Mammary epithelial cell (primary cell): ENCODE measurements at places on chromosomes 2 and 18. TPM values are rescaled to one million over a fixed set of nuclear protein-coding genes. Genes with fewer than 3 reads are reported as not detected.

CNGA3 gene
- total RNA-seq = not detected in 2 replicates

CETN1 gene
- not detected in 2 replicates for total RNA-seq

NEU4 gene
- not detected for total RNA-seq

SPATA3 gene
- not detected in 2 replicates for total RNA-seq

LOXHD1 gene
- total RNA-seq = not detected in 2 replicates

DNA sequence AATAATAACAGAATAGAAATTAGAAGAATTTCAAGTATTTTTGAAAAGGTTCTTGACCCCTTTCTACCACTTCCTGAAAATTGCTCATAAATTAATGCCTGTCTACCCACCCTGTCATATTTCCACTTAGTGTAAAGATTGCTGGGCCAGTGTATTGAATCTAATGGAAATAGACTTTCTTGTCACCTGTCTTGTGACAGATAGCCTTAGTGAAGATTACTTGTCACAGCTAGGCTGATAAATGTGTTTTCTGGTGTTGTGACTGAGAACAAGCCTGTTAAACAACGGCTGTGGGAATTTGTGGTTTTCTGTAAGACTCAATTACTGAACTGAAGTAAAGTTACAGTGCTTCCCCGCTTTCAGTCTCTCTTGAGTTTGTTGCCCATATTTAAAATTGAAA is 37.0 kb downstream of the PIK3C3 start:
- DNase-seq = no peak

DNA sequence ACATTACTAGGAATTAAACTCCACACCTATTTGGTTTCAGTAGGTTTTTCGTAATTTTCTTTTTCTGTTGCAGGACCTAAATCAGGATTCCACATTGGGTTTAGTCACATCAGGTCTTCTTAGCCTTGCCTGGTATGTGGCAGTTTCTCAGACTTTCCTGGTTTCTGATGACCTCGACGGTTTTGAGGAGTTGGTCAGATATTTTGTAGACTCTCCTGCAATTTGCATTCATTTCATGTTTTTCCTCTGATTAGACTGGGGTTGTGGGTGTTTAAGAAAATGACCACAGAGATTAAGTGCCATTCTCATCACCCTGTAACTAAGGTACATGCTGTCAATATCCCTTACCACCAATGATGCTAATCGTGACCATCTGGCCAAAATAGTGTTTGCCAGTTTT is 97.3 kb upstream of the ST6GAL2 start:
- no peak for DNase-seq

- DNase-seq = no peak
These were observed 3.8 kb downstream of the FN1 start for GRCh38 chr2:215431778-215432758.

GRCh38 chr18:75727456-75727855 is 300.0 kb upstream of the SMIM21 start:
- DNase-seq = peak; percentile 2

GRCh38 chr18:10444314-10445006 is 10.0 kb upstream of the APCDD1 start:
- no peak for DNase-seq

DNA sequence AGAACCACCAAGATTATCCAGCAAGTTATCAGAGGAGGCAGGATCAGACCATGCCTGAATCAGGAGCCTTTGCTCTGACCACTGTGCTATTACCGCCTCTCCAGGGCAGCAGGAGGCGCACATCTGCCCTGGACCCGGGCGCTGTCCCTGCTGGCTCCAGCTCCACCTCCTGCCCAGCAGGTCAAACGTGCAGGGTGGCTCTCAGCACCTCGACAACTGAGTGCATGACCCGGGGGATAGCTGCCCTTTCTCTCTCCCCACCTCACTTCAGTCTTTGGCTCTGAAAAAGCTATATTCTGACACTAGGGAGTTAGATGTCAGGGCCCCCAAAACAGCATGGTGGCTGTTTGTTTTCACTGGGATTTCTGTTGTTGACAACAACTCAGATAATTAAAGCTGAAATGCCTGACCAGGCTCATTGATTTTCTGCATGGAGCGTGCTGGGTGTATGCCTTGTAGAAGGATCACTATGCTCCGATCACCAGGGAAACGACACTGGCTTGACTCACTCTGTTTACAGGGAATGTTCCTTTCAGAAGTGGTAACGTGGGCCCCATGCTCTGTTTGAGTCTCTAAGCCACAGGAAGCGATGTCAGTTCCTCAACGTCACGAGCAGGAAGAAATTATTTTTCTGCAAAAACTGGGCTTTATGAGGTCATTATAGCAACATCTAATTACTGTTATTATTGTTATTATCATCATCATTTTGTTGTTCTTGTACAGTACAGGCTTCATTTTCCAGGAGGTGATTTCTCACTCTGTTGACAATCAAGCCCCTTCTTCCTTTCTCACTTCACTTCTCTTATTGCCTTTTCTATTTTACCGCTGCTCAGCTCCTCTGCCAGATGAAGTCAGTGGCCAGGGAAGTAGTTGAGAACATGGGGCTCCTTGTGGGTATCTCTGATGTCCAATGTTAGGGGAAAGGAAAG is 125.6 kb downstream of the PLB1 start:
- peak; percentile 92 for DNase-seq

DNA sequence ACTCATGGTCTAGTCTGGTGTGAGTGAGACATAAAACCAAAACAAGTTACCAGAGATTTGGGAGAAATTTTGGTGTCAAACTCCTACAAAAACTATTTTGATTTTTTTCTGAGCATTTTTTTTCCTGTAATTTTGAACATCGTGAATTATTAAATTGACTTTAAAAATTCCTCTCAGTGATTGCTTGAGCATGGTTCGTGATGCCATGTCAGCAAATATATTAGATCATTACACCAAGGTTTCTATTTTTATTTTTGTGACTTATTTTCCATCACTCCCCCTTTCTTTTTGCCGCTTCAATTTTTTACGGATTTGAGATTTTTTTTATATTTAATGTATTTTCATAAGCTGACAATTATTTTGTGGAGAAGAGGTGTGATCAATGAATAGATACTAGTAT is 613.9 kb upstream of the LRATD1 start:
- no peak for DNase-seq

DNA sequence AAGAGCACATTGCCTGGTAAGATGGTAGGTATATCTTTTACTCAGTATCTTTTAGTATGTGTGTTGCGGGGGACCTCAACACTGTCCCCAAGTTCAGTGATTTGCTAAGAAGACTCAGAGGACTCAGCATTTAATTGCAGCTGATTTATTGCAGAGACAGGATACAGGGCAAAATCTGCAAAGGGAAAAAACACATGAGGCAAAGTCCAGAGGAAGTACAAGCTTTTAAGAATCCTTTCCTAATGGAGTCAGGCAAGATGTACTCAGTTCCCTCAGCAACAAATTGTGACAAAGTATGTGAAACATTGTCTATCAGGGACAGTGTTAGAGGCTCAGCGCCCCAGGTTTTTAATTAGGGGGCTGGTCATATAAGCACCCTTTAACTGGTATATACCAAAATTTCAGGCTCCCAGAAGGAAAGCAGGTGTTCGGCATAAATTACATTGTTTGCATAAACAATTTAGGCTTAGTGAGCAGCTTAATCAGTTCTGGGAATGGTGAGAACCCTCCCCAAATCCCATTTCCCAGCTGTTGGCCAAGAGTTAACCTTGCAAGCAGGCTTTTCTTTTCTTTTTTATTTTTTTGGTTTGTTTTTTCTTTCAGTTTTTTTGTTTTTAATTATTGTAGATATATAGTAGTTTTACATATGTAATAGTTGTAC is 41.7 kb downstream of the RAB3GAP1 start:
- no peak for DNase-seq

- DNase-seq = no peak
These were observed 88.2 kb upstream of the RAPGEF4 start for GRCh38 chr2:172647439-172647838.
